ENCODE measurements at places on chromosomes 4 and X. TPM values are rescaled to one million over a fixed set of nuclear protein-coding genes. Genes with fewer than 3 reads are reported as not detected.

DNA sequence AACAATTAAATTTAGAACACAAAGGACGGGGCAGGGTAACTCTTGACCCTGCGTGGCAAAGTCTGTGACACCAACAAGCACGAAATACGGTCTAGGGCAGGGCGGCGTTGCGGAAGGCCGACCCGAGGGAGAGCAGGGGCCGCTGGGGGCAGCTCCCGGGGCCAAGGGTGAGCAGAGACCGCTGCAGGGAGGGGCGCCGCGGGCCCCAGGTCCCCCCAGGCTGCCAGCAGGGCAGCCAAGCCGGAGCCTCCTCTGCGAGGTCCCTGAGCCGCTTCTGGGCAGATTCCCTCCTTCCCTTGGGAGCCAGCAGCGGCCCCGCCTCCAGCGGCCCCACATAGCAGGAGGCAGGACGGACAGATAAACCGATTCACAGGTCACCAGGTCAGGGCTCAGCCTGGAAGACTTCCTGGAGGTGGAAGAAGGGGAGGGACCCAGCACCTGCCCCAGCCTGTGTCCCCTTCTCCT lies 90.2 kb downstream of the FAM53A start:
- no peak for DNase-seq

DNA sequence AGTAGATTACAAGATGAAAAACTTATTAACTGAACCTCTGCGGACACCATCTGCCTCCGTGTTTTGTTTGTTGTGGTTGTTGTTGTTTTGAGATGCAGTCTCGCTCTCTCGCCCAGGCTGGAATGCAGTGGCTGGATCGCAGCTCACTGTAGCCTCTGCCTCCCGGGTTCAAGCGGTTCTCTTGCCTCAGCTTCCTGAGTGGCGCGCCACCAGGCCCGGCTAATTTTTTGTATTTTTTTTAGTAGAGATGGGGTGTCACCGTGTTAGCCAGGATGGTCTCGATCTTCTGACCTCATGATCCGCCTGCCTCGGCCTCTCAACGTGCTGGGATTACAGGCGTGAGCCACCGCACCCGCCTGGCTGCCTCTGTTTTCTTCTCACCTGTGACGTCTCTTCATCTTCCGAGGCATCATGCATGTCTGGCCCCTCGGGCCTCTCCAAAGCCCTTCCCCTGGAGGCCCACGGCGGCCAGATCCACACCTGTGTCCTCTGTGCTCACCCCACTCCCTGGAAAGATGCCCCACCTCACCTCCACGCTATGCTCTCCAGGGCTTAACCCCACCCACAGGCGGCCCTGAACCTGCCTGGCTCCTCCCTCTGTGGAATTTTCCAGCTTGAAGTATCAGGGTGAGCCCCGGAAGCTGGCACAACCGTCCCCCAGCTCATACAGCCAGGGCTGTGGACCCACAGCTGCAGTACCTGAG lies 77.0 kb upstream of the MXD4 start:
- no peak for DNase-seq

DNA sequence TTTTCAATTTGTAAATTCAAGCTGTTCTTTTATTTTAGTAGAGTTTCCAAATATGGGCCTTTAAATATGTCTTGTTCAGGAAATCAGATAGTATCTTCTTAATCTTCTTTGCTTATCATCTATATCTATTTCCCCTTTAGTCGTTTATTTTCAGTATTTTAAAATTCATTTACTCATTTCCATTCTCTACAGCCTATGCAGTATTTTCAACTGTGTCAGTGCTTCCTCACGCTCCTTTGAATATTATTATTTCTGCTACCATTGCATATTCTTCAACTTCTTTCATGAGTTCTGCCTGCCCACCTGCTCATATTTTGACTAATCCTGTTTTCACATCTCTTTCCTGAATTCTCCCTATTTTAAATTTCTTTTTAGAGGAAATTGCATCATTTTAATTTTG lies 185.4 kb downstream of the DKK2 start:
- no peak for DNase-seq

DNA sequence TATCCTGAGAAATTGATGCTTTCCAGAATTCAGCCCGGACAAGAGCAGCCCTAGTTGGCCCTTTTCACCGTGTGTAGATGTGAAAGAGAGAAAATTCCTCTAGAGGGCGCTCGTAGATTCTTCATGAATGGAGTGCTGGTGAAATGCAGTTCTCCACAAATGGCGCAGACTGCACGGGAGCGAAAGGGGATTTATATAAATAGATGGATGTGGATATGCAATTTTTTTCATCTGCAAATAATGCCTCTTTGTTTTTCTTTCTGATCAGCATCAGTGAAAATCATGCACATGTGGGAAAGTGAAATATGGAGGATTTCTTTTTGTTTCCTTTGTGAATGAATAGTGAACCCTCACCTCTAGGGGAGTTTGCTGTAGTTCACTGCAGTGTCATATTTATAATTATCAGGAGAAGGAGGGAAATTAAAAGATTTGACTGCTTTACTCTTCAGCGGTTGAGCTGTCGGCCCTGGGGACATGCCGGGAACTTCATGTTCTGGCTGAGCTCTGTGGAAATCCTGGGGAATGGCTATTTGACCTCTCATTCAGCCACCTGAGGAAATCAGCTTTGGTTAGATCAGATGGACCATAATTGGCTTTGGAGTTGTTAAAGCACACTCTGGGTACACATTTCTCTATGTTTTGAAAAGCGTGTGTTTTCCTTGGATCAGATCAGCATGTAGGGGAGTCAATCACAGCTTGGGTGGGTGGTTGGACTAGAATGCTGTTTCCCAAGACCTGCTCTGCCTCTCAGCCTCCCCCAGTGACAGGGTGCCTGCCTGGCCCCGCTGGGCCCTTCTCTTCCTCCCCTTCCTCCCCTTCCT lies 115.0 kb upstream of the SHISA3 start:
- DNase-seq, result no peak

GRCh38 chr4:127656047-127656680 lies 23.4 kb downstream of the INTU start:
- no peak for DNase-seq

GSPT2 gene
- 7.5 TPM for total RNA-seq

- DNase-seq, result no peak
These were observed 22.7 kb upstream of the RNF212 start for GRCh38 chr4:1136048-1136447.

ABCG2 gene
- 5.2 TPM for total RNA-seq

DNA sequence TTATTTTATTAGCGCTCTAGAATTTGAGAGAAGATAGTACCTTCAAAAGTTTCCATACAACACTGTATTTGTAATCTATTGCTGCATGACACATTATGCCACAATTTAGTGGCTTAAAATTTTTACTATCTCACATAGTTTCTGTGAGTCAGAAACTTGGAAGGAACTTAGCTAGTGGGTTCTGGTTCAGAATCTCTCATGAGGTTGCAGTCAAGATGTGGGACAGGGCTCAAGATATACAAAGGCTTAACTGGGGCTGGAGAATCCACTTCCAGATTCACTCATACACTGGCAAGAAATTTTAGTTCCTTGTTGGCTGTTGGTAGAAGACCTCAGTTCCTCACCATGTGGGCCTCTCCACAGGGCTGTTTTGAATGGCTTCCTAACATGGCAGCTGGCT lies 11.5 kb upstream of the C4orf54 start:
- DNase-seq, result no peak

DNA sequence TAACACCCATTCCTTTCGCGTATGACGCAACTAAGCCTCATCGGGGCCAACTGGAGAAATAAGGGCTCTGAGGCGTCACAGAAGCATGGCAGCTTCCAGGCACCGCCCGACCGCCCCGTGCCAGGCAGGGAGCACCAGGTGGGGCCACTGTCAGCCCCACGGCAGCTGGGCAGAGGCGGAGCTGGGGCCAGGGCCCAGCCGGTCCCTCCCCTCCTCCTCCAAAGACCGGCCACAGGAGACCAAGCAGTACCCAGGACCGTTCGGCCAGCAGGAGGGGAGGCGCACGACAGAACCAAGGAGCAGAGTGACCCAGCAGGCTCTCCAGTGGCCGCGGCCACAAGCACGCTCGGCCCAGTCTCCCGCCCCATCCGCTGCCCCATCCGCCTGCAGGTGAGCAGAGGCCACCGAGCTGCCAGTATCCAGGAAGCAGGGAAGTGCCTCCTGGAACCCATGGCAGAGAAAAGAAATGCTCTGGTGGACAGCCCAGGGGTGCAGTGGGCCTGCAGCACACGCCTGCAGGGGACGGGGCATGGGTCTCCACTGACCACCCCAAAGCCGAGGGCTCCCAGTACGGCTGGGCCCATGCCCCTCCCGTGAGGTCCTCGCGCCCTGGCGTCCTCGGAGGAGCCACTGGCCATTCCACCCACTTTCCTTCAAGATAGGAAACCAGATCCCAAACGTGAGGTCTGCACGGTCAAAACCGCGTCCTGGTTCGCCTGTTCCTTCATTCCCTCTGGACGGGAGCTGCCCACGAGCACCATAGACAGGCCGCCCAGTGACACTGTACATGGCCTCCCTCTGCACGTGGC lies 9.6 kb downstream of the CTBP1 start:
- DNase-seq, result no peak

F8A2 gene
- total RNA-seq, result not detected

DNA sequence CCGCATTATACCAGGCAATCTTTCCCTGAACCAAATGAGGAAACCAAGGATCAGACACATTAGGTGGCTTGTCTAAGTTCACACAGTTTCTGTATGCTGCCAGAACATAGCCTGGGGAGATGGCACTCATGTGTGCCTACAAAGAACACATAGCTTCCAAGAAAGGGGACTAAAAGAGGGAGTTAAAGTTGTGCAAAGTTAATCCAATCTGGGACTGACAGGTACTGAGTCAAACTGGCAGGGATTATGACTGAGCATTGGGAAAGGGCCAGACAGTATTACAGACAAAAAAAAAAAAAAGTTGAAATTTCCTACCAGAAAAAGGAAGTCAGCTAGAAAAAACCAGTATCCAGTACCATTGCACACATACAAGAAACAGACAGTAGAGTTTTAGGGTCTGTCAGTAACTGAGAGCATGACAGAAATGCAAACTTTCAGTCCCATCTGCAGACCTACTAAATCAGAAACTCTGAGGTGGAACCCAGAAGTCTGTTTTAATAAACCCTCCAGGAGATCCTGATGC lies 37.2 kb downstream of the ADAMTS3 start:
- no peak for DNase-seq

DNA sequence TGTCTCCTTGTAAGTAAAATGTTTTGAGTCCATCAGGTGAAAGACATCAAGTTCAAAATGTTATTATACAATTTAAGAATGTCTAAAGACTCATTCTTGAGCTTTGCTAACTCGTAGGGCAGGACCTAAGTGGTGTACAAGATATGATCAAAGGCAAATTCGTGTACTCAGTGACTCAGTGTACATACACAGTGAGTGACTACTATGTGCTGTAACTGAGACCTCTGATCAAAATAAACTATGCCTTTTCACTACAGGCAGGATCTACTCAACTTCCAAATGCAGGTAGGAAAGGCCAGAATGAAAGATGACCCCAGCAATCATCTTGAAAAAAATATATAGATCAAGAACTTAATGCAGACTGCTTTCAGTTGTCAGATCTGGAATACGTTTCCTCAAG lies 49.9 kb downstream of the ADGRG2 start:
- DNase-seq, result no peak

- no peak for DNase-seq
These were observed 126.7 kb downstream of the CORIN start for GRCh38 chr4:47711183-47711582.

DNA sequence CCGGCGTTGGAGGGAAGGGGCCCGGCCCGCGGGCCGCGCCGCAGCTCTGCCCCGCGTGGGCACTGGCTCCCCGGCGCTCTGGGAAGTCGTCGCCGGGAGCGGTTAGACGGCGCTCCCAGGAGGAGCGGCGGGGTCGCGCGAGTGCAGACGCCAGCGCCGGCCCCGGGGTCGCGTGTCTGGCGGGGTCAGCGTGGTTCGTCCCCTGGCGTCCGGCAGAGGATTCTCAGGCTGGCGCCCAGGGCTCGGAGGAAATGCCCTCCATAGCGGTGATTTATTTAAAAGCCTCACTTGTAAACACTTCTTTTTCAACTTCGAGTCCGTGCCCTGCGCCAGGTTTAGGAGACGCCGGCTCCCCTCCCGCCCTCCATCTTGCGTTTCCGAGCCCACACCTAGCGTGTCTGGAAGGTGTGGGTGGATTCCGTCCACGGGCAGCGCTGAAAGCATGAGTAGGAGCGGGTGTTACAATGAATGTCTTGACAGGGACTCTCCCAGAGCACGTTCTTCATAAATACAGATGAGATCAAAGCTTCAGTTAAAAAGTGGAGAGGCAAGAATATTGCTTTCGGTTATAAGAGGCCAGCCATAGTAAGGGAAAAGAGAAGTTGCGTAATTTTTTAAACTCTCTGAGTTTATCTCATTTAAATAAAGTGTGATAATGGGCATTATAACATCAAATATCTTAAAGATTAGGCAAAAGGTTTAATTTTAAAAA lies 692 bp downstream of the FAM241A start:
- DNase-seq, result no peak

DNA sequence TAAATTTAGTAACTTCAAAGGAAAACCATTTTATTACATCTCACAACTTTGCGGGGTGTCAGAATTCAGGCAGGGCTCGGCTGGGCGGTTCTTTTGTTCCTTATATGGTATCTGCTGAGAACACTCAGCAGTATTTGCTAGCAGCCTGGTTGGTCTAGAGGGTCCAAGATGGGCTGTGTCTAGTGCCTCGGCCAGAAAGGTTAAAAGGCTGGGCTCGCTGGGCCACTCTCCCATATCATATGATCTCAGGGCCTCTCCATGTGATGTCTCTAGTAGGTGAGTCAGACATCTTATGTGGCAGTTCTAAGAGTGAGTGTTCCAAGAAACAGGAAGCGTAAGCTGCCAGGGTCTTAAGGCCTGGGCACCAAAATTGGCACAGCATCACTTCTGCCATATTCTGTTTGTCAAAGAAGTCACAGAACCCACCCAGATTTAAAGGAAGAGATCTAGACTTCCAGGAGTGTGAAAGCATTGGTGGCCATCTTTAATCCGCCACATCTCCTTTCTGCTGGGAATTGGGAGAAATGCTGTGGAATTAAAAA lies 100.9 kb upstream of the ATP6AP2 start:
- no peak for DNase-seq

GRCh38 chr4:41060352-41061334 lies 153.7 kb downstream of the APBB2 start:
- DNase-seq, result no peak

DNA sequence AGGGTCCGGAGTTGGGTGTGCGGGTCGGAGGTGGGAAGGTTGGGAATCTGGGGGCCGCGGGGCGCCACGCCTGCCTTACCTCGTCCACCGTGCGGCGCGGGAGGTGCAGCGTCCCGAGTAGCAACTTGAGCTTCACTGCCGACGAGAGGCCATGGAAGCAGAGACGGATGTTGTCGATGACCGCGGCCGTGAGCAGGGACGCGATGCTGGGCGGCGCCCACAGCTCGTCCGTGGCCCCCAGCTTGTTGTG lies 178 bp downstream of the NELFA start:
- no peak for DNase-seq

DNA sequence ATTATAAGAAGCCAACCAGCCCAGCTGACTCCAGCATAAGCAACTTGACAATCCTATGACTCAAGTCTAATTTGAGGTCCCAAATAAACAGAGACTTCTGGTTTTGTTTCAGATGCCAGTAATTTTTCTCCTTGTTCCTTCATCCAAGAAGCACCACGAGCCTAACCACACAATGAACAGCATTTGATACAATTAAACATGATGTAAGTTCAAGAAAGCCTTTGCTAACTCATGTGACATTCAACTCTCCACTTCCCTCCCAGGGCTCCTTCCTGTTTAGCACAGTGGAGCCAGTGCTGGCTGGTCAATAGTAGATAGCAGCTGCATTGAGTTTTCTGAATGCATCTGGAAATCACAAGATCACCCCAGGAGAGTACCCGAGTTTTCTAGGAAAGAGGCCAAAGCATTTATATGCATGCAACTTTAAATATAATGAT lies 206.3 kb downstream of the ARHGAP24 start:
- no peak for DNase-seq

SLC2A9 gene
- total RNA-seq, result 6.0 TPM

Data from esophagus muscularis mucosa (tissue), 4 donors.